Colonic mucosa (tissue), 4 donors: ENCODE measurements at places on chromosomes 3 and 15. TPM values are rescaled to one million over a fixed set of nuclear protein-coding genes. Genes with fewer than 3 reads are reported as not detected.

ADAMTS17 gene
- total RNA-seq = 8.3 TPM

SOX14 gene
- not detected for total RNA-seq

DNAJA4 gene
- 42.6 TPM for total RNA-seq

GPR27 gene
- total RNA-seq = 0.61 TPM

CMTM8 gene
- 11.7 TPM for total RNA-seq

PLA2G4D gene
- total RNA-seq = 0.27 TPM

EHHADH gene
- 32.7 TPM for total RNA-seq

ECE2 gene
- total RNA-seq = not detected

VWA5B2 gene
- total RNA-seq = 2.1 TPM

CACNA2D3 gene
- total RNA-seq = 0.42 TPM

ACAN gene
- total RNA-seq = 0.35 TPM

RHOV gene
- total RNA-seq = 18.6 TPM

DMXL2 gene
- 33.4 TPM for total RNA-seq

EXD1 gene
- total RNA-seq = not detected

ANKUB1 gene
- total RNA-seq = not detected

GOLGA6L4 gene
- 2.5 TPM for total RNA-seq

LRRC34 gene
- 0.77 TPM for total RNA-seq

EOMES gene
- 0.20 TPM for total RNA-seq

TEX55 gene
- total RNA-seq = not detected

SCAANT1 gene
- not detected for total RNA-seq

SNX22 gene
- total RNA-seq = 0.15 TPM

TM4SF18 gene
- 2.1 TPM for total RNA-seq

SCG3 gene
- total RNA-seq = 0.72 TPM

PDZRN3 gene
- 13.6 TPM for total RNA-seq

RTP1 gene
- not detected for total RNA-seq

RASGRP1 gene
- total RNA-seq = 1.5 TPM

COLQ gene
- total RNA-seq = 0.79 TPM

ROPN1 gene
- 0.66 TPM for total RNA-seq

LRRC49 gene
- total RNA-seq = 2.8 TPM

ACOX2 gene
- 14.6 TPM for total RNA-seq

PRRT3 gene
- 1.1 TPM for total RNA-seq

SPATA12 gene
- total RNA-seq = 0.27 TPM

CHAC1 gene
- 20.9 TPM for total RNA-seq

EIF2B5 gene
- 58.3 TPM for total RNA-seq

DCUN1D1 gene
- total RNA-seq = 38.9 TPM

CYP1A1 gene
- not detected for total RNA-seq

ITPKA gene
- total RNA-seq = 36.1 TPM

USP4 gene
- total RNA-seq = 43.9 TPM

CHRNA7 gene
- 3.9 TPM for total RNA-seq

RSRC1 gene
- 28.5 TPM for total RNA-seq

DET1 gene
- total RNA-seq = 4.9 TPM

IL17RB gene
- 25.7 TPM for total RNA-seq

GOLGA8J gene
- 0.35 TPM for total RNA-seq

GOLGA6B gene
- total RNA-seq = not detected

BCL2A1 gene
- 0.86 TPM for total RNA-seq

MASP1 gene
- total RNA-seq = 0.52 TPM

PIK3CB gene
- 43.4 TPM for total RNA-seq

GLDN gene
- 3.7 TPM for total RNA-seq

SLC6A1 gene
- total RNA-seq = 0.21 TPM

HYAL3 gene
- 2.5 TPM for total RNA-seq

ELL3 gene
- total RNA-seq = 34.9 TPM

TGM5 gene
- total RNA-seq = not detected

ADCY5 gene
- total RNA-seq = 7.8 TPM
